ENCODE measurements at places on chromosomes 16 and 17.

DNA sequence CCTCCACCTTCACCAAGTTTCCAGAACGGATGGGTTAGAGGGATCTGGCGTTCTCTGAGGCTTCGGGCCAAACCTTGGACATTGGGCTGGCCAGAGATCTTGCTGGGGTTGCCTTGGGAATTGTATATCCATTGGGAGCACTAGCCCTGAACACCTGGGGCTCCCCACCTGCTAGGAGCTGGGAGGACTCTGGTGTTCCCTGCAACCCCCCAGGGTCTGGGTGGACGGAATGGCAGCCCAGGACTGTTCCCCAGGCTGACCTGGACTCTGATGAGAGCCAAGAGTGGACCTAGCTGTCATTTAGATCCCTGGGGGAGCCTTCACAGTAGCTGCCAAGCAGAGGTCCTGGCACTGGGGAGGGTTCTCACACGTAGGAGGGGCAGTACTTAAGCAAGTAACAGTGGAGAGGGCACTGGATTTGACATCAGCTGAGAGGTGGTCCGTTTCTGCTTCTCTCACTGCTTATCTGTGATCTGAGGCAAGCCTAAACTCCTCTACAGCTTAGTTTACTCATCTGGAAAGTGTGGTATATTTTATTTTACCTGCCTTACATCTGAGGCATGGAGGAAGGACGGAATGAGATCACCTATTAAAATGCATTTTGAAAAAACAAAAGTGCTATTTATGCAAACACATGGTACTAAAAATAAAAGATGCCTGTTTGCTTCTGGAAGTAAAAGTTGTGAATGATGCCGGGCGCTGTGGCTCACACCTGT is 11.7 kb downstream of the SOCS3 start:
- peak; percentile 28 for ATAC-seq

GRCh38 chr17:82490512-82491195 is 28.9 kb upstream of the FOXK2 start:
- ATAC-seq: no peak

DNA sequence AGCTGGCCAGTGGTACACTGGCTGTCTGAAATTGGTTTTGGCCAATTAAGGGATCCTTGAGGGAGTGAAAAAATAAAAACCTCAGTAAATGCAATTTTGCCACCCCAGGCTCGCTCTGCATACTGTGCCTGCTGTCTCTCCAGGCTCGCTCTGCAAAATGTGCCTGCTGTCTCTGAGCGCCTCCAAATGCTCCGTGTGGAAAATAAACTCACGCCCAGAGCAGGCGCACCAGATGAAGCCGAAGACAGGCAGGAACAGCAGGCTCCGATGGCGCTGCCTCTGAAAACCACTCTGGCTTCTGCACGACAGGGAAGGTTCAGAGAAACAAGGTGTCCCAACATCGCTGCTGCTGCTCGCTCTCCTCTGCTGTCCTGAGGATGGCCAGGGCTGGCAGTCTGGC is 29.1 kb downstream of the SNN start:
- ATAC-seq: no peak

DNA sequence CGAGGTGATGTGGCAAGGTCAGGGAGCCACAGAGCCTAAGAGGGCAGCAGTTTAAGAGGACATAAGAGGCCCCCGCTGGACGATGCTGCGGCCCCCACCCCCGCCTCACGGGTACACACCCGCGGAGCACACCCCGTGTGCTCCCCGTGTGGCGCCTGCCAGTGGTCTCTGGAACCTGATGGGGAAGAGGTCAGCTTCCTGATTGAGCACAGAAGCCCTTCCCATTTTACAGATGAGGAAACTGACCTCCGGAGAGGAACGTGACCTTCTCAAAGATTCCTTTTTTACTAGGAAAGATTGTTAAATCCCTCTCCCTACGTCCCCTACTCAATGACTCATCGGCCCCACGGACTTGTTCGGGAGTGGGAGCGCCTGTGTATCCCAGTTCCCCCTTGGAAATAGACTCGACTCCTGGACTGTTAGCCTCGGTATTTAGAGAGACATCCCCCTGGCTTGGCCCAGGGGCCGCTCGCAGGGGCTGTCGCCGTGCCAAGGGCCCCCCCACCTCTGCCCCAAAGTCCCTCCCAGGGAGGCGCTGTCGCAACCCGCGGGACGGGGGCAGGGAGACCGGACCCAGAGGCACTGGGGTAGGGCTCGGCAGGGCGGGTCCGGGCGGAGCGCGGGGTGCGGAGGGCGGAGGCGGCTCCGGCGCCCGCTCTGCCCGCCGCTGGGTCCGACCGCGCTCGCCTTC is at the start of gene ABCC3:
TSS of gene ABCC3 (plus strand) at position 658 of the 691 bp plus-strand sequence. CDS start 56 bp downstream, outside the sequence.
- ATAC-seq: no peak

- ATAC-seq: no peak
Measured at GRCh38 chr16:19710191-19710908, 7.7 kb downstream of the KNOP1 start.

GRCh38 chr16:6864671-6865070 is 468.0 kb upstream of the RBFOX1 start:
- no peak for ATAC-seq

DNA sequence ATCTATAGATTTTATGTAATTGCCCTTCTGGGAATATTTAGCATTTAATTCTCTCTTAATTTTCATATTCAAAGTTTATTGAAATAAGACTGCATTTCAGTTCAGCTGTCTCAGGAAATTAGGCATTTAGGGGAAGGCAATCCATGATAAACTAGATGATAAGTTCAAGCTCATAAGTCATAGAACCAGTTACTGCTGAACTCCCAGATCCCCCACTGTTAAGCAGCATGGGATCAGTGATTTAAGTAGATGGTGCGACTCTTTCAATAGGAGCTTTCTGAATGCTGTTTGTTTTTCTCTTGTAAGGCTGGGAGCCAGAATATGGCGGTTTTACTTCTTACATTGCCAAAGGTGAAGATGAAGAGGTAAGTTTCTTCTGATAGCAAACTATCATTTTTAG is 23.8 kb downstream of the OGFOD1 start:
- ATAC-seq: no peak

- no peak for ATAC-seq
Measured at GRCh38 chr16:89685916-89686315, 573 bp upstream of the CDK10 start.

DNA sequence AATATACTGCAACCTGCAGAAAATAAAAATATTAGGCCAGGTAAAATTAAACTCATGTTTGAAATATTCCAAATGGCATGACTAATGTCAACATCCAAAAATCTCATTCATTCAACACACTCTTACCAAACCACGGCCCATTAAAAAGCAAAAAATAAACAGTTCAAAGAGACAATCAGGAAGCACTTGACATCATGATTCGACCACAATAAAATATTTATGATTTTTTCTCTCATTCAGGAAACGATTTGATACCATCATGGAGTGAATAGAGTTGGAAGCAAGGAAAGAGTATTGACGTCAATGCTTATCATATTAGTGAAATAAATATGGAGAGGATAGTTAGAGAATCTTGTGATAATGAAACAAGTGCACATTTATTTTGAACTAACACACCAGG is 354.1 kb downstream of the KCNJ2 start:
- no peak for ATAC-seq

DNA sequence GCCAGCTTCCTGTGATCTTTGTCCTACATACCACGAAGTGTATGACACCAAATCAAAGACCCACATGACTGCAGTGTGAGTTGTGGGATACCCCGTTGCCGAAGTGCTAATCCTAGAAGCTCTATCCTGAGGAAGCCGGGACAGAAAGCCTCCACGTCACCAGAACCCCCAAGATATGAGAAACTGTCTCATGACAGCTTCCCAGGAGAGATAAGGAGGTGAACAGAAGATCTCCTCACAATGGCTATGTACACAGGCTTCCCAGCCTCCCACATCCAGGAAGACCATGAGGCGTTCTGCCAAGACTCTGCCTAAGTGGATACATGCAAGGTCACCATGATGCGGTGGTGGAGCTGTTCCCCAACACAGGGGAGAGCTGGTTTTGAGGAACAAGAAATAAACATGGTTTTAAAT is 37.1 kb downstream of the TRIM25 start:
- ATAC-seq: no peak

DNA sequence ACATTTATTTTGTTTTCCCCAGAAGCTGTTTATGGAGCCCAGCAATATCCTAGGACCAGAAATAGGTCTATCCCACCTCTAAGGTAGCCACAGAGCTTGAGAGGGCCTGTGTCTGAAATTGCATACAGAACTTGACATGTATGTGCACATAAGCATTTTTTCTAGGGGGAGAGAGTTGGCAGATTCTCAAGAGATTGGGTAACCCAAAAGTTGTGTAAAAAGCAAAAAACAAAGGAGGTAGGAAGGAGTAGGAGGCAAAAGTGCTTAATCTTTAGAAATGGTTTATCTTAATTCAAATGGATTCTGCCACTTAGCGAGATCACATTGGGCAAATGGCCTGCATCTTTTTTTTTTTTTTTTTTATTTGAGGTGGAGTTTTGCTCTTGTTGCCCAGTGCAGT is 3.5 kb downstream of the PLK1 start:
- ATAC-seq: no peak

- ATAC-seq: no peak
Measured at GRCh38 chr16:2297506-2297860, 29.6 kb upstream of the RNPS1 start.
